ENCODE measurements at places on chromosomes 7 and 10.
A peak's percentile ranks its signal among the peaks of the same experiment; 100 is the strongest.

- no peak for DNase-seq
These were observed 38.7 kb downstream of the CALML3 start for GRCh38 chr10:5563321-5563961.

DNA sequence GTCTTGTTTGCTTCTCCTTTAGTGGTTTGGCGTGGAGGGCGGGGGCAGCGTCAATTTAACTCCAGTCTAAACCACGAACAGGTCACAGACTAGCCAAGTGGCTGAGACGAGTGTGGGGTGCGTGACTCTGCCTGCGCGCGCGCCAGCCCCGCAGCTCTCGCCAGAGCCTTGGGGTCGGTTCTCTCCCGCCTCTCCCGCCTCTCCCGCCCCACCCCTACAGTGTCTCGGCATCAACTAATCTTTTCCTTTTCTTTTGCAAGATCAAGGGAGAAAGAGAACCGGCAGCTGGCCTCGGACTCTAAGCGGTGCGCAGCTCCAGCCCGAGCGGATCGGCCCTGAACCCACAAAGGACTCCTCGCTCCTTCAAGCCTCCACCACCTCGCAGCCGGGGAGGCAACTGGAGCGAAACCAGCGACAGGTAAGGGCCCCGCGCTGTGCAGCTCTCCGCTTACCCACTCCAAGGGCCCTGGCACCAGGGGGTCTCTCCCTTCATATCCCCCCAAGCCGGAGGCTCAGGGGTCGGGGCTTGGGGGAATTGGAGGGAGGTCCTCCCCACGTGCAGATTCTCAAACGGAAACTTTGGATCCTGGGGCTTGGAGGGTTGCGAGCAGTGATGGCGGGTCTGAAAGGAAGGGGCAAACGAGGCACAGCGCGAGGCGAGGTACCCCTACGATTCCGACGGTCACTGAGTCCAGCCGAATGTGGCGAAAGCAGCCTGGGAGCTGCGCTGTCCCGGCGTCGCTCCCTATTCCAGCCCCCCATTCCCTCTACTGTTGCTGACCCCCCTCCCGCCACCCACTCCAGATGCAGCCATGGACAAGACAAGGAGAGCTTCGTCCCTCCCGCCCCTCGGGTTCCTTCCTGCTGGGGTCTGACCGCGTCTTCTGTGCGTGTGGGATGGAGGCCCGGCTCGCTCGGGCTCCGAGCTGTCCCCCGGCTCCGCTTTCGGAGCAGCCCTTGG lies 829 bp downstream of the CHRM2 start:
- DNase-seq, result no peak

- no peak for DNase-seq
These were observed 53.2 kb downstream of the A1CF start for GRCh38 chr10:50832171-50832751.

- DNase-seq, result no peak
These were observed 12.4 kb upstream of the PRKAR1B start for GRCh38 chr7:739455-739982.

DNA sequence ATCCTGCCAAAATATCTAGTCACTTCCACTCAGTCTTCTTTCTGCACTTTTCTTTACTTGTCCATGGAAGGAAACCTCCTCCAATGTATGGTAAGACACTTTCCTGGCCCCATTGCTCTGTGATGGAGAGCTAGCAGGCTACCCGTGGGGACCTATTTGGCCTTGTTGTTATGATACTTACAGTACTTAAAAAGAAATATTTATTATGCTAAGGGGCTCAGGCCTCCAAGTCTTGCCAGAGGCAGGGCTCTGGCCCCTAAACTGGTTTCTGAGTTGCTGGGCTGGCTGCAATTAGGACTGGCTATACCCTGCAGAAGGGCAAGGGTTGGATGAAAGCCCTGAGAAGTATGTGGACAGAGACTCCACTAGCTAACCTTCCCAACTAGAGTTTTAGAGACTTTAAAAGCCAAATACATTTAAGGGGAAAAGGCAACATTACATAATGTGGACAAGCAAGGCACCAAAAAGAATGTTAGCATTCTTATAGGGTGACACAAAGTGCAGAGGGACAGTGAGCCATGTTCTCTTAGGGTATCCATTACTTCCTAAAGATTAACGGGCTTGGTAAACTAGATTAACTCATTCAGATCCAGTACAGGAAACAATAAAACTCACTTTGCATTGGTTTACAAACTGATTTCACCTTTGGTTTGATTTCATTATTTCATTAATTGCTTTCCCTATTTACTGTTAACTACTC lies 84.9 kb upstream of the INHBA start:
- DNase-seq, result no peak

DNA sequence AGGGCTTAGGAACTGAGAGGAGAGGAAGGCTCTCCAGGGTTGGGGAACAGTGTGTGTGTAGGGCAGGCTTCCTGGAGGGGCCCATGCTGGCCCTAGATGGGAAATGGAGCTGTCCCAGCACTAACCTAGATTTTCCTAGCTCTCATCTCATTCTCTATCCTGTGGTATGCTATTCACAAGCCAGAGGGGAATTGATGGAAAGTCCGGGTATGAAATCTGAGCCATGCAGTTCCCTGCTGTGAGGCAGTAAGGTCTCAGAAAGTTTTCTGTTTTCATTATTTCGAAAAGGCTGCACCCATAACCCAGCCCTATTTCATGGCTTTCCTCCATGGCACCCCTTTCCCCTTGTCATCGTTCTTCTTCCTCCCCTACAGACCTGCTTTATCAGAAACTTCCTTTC lies 220.3 kb downstream of the RPS24 start:
- no peak for DNase-seq

GRCh38 chr7:16698200-16698905 lies 52.4 kb downstream of the BZW2 start:
- DNase-seq, result no peak

GRCh38 chr10:68597407-68597806 lies 37.3 kb downstream of the TET1 start:
- DNase-seq, result no peak

GRCh38 chr10:79057481-79058275 lies 11.1 kb upstream of the ZMIZ1 start:
- DNase-seq, result no peak

DNA sequence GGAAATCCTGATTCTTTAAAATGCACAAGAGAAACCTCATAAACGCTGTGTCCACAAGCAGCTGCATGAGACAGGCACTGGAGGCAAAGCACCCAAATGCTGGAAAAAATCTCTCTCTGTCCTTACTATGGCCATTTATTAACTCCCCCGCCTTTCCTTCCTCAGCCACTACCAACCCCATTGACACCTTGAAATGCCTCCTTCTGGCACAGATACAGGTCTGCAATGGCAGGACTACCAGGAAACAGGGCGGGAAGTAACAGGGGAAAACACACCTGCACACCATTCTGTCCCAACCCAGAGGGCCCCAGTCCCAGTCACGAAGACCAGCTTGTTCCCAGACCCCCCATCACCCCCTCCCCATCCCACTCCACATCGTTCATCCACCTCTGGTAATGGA lies 224.3 kb downstream of the PARD3 start:
- DNase-seq, result no peak

DNA sequence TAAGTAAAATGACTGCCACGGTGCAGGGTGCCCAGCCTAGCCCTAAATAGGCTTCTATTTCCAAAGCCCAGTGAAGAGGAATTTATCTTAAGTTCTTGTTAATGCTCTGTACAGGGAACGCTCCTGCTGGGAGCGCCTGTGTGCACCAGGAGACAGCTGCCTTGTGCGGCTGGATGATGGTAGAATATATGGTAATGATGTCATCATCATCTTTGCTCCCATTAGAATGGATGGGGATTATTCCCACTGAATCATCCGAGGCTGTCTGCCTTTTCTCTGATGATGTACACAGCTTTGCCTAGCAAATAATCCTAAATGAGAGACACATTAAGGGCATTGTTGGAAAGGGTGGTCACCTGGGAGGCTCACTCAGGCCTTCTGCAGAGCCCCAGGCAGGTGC lies 928.1 kb downstream of the CCSER2 start:
- no peak for DNase-seq

DNA sequence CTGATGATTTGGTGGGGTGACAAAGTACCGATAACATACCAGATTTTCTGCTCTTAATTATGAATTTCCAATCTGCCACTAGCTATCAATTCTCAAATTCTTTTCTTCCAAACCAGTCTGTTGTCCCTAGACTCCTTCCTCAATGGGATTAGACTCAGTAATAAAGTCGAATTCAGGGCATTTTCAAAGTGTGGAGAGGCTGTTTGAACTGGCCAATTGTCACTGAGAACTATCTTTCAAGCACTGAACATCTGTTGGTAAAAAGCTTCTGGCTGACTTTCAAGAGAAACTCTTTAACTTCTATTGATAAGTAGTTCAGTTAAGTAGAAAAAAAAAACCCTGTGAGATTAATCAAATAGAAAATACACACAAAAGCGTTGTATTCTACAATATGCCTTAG lies 108.9 kb downstream of the SAMD9 start:
- DNase-seq, result no peak

DNA sequence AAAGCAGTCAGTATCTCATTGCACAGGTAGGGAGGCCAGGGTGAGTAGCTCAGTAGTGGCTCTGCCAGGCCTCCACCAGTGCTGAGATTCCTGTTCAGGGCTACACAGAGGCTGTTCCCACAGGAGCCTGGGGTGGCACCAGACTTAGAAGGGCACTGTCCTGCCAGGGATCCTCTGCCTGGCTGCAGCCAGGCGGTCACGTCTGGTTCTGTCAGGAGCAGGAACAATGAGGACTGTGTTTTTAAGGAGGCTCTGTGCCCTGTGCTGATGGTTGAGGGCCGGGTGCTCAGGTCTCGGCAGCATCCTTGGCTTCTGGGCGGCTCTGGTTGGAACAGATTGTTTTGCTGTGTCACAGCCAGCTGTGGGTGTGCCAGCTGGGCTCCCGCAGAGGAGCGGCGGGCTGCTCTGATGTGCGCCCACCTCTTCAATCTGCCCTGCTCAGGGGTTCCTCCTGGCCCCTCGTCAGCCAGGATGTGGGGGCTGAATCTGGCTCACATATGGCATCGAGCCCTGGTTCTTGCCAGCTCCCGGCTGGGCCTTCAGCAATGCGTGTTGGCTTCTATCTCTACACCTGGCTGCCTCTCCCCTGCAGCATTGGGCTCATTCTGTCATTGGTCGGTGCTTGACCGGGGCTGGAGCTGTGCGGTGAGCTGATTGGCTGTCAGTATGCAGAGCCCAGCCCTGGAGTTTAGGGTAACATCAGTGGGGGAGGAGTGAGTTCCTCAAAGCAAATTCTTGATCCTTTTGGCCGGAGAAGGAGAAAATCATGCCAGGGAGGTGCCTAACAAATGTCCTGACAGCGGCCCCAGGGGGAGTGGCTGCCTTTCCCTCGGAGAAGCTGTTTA lies 41.2 kb downstream of the TACR2 start:
- DNase-seq, result no peak

GRCh38 chr10:26438534-26439341 lies 597 bp downstream of the APBB1IP start:
- peak; percentile 62 for DNase-seq

- no peak for DNase-seq
These were observed 121.9 kb downstream of the USP6NL start for GRCh38 chr10:11489591-11489990.

DNA sequence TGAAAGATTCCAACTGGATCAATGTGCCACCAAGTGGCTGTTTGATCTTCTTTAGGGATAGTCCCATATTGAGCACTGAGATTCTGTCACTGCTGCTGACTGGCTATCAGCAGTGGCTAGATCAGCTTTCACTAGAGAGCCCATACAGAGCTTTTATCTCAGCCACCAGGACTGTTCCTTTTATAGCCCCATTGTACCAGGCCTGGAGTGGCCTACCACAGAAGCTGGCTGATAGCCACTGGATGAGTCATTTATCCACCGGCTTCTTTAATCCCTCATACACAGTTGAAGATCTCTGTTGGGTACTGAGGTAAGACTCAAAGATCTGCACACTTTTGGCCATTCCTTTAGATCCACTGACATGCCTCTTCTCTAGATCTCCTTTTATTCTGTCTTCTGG lies 1101.1 kb downstream of the SORCS3 start:
- no peak for DNase-seq

DNA sequence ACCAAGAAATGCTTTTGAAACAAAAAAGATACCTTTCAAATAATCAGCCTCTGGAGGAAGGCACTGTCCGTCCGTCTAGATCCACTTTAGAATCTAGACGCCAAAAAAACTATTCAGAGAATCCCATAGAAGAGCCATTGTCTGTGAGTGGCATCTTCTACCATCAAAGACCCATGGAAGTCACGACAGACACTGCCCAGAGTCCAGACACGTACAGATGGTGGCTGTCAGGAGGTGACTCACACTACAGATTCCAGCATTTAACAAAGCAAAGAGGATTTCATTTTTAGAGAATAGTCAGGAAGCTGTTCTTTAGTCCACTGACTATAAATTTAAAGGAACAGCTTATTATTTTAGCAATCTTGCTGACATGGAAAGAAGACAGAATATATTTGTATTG lies 11.7 kb downstream of the C1QL3 start:
- no peak for DNase-seq

GRCh38 chr10:101394524-101395133 lies 40.7 kb downstream of the BTRC start:
- no peak for DNase-seq

DNA sequence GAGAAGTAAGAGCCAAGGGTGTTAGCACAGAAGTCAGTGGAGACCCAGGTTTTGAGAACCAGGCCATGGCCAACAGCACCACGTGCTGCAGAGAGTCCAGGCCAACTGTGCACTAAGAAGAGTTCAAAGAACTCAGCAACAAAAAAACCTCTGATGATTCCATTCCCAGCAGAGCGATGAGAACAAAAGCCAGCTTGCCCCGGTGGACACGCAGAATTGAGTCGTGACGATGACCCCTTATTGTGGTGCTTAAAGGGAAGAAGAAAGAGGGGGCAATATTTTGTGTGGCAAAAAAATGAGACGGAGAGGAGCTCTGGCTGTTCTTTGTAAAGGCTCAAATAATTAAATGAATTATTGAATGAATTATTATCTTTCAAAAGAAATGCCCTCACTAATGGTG lies 468.3 kb upstream of the AUTS2 start:
- DNase-seq, result no peak

DNA sequence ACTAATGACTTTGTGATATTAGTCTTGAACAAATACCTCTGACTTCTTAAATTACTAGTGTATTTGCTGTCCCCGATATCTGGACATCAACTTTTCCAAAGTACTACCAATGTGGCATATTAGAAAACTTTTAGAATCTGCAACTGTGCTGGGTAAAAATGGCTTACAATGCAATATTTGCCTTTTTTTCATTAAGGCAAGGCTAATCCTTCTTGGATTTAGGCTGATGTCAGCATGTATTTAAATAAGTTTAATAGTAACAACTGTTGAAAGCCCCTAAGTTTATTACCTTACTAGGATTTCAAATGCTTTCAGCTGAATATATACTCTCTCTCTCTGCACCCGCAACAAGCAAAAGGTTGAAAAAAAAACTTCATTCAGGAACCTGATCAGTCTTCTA lies 1232.3 kb downstream of the REEP3 start:
- no peak for DNase-seq

DNA sequence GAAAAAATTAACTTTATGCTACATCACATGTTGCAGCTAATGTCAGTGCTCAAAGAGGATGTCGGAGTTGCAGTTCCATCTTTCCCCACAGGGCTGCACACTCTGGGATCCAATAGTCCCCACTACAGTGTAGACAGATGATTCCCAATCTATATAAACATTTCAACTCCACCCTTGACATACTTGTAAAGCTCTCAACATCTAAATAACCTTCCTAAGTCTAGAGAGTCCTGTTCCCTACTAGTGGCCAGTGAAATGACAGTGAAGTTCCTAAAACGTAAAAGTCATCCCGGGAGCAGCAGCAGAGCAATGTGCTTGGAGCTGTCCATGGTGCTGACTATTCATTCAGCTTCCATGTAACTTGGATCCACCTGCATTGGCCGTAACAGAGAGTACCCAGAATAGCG lies 145.1 kb downstream of the GRM8 start:
- no peak for DNase-seq

Data from activated T-cell treated with anti-CD3 and anti-CD28 coated beads for 24 hours (primary cell).